ENCODE measurements at places on chromosomes 7 and 10.

DNA sequence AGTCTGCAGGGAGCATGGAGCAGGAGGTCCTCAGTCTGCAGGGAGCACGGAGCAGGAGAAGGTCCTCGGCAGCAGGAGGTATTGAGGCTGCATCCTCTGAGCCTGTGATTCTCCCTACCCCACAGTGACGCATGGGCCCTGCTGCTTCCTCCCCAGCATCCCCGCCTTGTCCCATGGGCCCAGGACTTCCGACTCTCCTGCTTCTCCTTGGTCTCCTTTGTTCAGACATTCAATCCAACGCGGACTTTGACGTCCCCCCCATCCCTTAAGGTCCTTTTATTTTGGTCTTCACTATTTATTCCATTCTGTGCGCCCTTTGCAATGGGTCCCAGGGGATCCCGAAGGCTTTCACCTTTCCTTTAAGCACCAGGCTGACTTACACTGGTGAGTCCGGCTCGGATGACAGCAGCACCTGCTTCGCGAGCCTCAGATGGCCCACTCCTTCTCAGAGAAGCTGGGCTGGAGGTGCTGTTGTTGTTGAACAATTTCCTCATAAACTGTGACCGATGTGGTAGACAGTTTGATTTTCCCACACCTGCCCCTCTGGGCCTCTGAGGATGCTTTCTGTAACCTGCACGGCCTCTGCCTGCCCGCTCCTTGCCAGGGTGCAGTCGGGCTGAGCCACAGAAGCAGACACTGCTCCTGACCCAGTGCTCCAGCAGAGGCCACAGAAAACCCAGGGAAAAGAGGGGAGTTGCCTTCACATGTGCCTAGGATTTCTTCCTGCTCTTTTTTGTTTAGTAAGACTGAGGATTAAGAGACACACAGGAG, 407.2 kb upstream of the SHH start:
- DNase-seq, result no peak

- DNase-seq, result no peak
Measured at GRCh38 chr10:119378737-119379067, 163.8 kb downstream of the RGS10 start.

DNA sequence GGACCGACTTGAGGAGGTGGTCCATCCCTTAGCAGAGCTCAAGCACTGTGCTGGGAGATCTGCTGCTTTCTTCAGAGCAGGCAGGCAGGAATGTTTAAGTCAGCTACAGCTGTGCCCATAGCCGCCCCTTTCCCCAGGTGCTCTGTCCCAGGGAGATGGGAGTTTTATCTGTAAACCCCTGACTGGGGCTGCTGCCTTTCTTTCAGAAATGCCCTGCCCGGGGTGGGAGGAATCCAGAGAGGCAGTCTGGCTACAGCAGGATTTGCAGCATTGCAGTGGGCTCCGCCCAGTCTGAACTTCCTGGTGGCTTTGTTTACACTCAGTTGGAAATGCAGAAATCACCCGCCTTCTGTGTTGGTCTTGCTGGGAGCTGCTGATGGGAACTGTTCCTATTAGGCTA, 51.2 kb upstream of the SEMA3A start:
- no peak for DNase-seq

- no peak for DNase-seq
Measured at GRCh38 chr10:78864761-78865537, 203.8 kb upstream of the ZMIZ1 start.

- DNase-seq, result no peak
Measured at GRCh38 chr7:142301923-142302550, 44.2 kb upstream of the PRSS58 start.

DNA sequence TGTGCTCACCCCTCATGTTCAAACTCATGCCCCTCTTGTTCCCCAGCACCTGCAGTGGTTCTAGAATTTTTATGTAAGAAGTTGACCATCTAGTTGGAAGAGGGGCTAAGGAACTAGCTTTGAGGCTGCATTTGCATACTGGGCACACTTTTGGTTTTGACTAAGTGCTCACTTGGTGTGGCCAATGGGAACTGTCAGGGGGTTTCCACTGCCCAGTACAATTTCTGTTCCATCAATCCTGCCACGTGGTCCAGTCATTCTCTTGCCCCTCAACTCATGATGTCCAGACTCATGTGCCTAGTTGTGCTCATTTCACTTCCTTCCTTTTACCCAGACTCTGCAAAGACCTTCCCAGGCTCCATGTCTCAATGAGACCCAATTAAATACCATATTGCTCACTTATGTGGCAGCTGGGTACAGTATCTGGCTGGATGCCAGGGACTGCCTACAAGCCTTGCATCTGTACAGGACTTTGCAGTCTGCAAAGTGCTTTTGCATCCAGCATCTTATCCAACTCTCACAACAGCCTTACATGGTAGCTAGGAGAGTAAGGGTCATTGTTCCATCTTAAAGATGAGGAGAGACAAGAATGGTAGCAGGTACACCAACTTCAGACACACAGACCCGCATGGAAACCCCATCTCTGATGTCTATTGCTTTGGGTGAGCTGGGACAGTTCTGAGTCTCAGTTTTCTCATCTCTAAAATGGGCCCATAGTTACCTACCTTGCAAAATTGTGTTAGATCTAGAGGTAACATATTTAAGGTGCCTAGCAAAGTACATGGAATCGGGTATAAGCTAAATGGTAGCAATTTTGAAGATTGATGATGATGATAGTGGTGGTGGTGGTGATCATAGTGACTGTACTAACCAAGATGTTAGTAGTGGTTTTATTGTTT, 30.1 kb upstream of the KCNMA1 start:
- DNase-seq, result no peak

- DNase-seq, result no peak
Measured at GRCh38 chr10:94025806-94026205, 32.1 kb downstream of the PLCE1 start.

GRCh38 chr10:9811601-9812000, 1206.1 kb upstream of the CELF2 start:
- DNase-seq, result no peak

- DNase-seq, result no peak
Measured at GRCh38 chr7:18445483-18445882, 50.1 kb upstream of the HDAC9 start.

DNA sequence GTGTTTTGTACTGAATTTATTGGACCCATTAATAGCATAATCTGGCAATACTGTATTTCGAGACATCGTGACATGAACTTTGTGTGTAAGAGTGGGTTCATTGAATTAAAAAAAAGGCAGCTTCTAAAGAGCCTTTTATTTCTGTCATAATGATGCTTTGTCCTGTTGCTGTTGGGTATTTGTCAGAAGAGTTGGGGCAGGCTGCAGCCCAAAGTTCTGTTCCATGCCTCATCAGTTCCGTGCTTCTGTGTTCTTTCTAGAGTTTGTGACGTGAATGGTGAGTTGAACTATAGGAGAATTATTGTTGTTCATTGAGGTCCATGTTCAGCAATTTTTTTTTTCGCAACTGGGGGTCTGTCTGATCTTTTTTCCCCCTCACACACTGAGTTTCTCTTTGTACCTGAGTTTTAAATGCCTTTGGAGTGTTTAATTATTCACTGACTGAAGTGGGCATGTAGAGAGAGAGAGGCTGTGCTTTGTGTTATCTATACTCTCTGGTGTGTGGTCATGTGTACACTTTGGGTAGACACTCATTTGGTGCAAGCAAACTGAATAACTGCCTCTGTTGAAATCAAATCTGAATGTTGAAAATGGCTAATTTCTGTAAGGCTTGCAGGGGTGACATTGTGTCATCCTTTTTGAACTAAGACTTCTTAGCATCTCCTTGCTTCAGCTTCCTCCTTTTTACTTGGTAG, 69.8 kb downstream of the ADD3 start:
- no peak for DNase-seq

DNA sequence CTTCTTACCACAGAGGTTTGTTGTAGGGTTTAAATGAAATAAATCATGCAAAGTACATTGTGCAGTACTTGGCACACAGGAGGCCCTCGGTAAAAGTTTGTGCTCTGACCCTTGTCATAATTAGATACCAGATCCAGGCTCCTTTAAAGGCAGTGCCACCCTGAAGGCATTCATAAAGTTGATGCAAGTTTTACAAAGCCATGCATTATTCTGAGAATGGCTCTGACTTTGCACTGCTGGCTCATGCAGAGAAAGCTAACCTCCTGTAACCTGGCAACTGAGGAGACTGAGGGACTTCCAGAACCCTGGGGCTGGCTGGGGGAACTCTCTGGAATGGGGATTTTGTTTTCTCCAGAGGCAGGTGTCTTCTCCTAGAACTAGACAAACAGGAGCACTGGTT, 570.9 kb downstream of the CCSER2 start:
- no peak for DNase-seq

DNA sequence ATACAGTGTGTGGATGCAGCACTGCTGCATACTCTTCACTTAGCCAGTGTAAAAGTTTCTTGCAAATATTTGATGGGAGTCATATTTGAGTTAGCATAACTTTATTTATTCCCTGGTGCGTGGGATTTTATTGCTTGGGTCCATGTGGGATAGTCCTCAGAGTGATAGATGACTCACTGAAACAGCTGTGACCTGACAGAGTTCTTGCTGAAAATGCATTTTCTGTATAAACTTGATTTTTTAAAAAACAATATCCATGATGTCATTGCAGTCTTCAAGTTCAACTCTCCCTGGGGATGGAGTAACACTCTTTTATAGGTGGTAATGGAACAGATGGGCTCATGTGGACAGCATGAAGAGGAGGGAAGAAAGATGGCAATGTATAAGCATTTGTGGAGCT, 310.0 kb downstream of the PPP1R3A start:
- DNase-seq, result no peak

GRCh38 chr10:34112171-34112782, 702.8 kb downstream of the PARD3 start:
- DNase-seq, result no peak

GRCh38 chr7:187227-187927, 5.0 kb upstream of the FAM20C start:
- DNase-seq, result no peak

DNA sequence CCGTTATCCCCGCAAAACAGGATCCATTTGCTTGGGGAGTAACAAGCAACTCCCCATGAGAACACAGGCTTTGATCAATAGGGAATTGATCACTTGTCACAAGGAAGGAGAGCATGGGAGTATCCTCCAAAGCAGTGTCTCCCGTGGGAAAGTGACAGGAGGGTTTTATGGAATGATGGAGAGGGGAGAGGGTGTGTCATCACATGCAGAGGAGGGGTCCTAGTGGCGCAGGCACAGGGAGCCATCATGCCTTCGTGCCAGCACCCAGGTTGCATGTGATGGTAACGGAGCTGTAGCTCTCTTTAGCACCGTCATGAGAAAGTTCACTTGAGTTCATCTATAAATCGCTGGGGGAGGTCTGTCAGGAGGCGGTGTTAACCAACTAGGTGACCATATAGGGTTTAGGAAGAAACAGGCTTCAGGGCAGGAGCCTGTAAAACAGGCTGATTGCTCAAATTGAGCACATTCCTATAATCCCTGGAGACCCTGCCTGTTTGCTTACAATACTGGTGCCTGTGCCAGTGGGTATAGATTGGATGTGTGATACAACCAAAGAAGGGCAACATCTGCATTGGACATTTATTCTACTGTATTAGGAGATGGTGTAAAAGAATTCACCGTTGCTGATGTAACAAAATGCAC, 428.5 kb downstream of the GALNT17 start:
- DNase-seq, result no peak

DNA sequence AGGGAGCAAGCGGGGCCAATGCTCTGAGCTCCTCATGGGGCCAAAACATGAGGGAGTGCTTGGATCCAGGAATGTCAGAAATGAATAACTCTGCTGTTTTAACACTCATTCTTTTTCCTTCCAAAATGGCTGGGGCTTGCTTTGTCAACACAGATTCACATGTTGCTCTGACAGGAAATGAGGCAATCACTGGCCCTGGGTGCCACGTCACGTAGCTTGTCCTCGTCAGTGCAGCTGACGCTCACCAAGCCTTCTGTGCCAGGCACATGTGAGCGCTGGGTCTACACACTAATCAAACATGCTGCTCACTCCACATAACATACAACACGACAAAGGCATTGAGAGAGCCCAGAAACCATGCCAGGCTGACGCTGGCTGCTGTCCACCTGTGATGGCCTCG, 198.9 kb downstream of the WDR37 start:
- DNase-seq, result no peak

GRCh38 chr10:102449321-102450123, 1.8 kb downstream of the C10orf95 start:
- peak; percentile 77 for DNase-seq

DNA sequence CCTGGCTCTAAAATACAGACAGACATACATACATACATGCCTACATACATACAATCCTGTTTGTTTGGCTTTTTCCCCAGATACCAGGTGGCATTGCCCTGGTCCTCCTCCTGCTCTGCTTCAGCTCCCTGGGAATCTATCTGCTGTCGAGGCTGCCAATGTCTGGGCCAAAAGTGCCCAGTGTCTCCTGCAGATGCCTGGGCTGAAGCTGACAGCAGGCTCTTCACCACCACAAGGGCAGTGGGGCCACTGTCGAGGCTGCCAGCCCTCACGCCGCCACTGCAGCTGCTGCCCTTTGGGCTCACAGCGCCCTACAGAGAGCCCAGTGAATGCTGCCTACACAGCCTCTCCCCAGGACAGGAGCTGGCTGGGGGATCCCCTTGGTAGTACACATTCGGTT, 18.0 kb upstream of the STN1 start:
- no peak for DNase-seq

DNA sequence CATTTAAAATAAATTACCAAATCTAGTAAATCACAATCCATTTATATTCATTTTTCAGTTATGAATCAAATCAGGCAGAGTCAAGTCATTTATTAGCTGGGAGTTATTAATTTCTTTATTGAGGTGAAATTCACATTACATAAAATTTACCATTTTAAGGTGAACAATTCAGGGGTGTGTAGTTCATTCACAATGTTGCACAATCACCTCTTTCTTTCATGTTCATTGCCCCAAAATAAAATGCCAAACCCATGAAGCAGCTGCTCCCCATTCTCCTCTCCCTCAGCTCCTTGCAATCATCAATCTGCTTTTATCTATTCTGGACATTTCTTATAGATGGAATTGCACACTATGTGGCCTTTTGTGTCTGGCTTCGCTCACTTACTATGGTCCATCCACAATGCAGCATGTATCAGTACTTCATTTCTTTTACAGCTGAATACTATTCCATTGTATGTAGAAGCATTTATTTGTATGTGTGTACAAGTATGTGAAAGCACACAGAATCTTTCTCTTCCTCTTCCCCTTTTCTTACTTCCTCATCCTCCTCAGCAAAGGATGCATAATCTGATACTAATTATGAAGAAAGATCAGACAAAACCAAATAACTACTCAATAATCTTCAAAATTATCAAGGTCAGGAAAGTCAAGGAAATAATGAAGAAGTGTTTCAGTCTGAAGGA, 60.6 kb downstream of the LMBR1 start:
- DNase-seq, result no peak

DNA sequence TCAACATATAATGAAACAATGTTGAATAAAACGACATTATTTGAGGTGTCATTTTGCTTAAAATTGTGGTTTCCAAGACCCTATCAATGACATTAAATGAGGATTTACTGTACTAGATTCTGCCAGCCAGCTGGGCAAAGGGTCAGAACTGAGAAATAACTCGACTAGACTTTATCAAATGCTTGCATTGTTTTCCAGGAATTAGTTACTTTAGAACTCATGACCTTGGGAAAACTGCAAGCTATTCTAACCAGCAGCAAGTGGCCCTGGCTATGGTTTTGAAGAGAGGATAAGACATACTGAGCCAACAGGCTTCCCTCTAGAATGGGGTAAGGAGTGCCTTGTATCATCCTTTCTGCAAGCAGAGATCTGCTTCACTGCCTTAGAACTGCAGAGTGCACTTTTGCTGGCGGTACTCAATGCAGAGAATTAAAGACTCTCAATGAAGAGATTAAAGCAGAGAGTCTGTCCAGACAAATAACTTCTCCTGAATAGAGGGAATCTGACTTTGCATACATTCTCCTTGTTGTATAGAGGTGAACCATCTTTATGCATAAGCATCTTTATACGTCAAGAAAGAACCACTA, 281.5 kb downstream of the ARL4A start:
- no peak for DNase-seq
